ENCODE measurements at places on chromosomes 4 and X.

DNA sequence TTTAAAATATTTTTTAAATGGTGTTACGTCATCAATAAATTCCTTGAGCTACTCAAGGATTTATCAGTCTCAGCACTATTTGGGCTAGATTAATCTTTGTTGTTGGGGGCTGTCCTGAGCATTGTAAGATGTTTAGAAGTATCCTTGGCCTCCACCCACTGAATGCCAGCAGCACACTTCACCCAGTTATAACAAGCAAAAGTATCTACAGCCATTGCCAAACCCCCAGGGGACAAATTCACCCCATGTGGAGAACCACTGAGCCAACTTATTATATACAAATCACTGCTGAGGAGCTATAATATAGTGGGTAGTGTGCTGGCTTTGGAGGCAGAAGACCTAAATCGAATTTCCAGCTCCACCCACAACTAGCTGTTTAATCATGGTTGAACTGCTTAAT lies 58.3 kb downstream of the ATP10D start:
- DNase-seq: no peak

GRCh38 chrX:38768079-38768478 lies 33.2 kb upstream of the MID1IP1 start:
- DNase-seq: peak; percentile 29

- DNase-seq: no peak
Measured at GRCh38 chrX:151031391-151031975, 48.3 kb downstream of the HMGB3 start.

- no peak for DNase-seq
Measured at GRCh38 chr4:4420421-4420820, 33.5 kb downstream of the NSG1 start.

DNA sequence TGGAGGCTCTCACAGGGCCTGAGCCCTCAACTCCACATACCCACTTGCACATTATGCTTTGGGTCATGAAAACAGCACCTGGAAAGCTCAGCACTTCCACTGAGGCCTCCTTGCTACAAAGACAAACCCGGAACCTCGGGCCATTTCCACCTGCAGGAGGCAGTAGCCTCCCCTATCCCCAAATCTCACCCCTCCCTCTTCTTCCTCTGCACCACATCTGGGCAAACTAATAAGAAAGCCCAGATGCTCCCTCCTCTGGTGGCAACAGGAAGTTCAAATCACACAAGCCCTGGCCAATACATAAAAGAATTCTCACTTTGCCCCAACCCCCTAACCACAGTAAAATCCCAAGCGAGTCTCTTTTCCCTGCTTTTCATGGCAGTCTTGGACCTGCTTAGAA lies 136.4 kb downstream of the MAPK10 start:
- no peak for DNase-seq

DNA sequence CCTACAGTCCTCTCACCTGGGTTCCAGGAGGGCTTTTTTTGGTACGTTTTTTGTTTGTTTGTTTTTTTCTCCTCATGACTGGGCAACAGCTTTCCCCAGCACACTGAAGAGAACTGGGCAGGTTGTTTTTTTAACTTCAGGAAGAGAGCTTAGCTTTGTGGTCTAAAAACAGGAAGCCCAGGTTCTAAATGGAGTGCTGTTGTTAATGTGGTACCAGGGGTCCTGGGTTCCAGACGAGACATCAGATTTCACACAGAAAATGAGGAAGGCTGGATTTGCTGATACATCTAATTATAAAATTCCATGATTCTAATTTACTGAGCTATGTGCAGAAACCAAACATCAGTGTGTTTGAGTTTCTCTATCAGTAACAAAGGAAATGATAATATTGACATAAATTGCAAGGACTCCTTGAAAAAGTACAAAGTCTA lies 4.2 kb downstream of the MYOZ2 start:
- no peak for DNase-seq

GRCh38 chr4:185205697-185206342 lies 2.0 kb upstream of the CFAP97 start:
- DNase-seq: no peak

GRCh38 chr4:61540944-61541343 lies 340.8 kb downstream of the ADGRL3 start:
- no peak for DNase-seq

DNA sequence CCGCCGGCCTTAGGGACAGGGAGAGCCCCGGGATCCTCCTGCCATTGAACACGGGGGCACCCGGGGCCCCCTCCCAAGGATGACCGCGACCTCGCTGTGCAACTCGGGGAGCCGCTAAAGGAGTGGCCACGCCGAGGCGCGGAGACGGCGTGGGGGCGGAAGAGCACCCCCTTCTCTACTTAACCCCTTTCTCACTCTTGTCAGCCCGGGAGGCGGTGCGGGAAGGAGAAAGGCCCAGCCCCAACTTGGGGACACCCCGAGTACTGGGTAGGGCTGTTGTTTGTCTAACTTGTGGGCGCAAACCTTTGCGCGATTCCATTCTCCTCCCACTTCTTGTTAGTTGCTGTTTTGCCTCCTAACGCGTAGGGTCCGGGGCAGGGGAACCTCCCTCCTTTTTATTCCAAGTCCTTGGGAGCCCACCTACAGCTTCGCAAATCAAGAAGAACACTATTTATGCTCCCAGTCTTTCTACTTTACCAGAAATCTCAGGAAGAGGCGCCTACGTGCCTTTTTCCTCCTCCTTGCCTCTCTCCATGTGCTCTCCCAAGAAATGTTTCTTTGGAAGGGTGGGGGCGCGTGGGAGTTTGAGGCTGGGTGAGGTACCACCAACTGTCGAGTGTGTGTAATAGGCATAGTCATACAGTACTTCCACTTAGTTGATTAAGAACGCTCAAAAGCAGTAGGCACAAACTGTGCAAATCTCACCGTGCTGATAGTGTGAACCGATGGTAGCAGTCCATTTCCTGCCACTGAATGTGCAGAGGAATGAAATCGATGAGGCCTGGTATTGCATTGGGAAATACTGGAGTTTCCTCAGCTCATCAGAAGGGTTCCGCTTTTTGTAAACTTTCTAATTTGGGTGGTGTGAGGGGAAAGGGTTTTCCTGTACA lies 813 bp downstream of the DIAPH2 start:
- peak; percentile 1 for DNase-seq

- no peak for DNase-seq
Measured at GRCh38 chrX:70141373-70141772, 8.1 kb downstream of the IGBP1 start.

DNA sequence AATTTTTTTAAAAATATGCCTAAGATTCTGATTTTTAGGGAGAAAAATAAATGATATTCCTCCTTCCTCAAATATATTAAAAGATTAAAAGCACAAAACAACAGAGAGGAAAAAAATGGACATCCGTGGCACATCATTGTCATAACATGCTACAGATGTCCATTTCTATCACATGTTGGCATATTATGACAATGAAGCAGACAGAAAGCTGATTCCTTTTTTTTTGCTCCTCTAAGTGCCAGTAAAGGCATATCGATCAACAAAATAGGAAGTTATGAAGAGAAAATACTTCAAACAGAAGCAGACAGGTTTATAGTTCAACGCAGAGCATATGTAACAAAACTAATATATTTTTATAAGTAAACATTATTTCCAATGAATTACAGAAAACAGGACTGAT lies 11.2 kb downstream of the KLHL8 start:
- DNase-seq: no peak

DNA sequence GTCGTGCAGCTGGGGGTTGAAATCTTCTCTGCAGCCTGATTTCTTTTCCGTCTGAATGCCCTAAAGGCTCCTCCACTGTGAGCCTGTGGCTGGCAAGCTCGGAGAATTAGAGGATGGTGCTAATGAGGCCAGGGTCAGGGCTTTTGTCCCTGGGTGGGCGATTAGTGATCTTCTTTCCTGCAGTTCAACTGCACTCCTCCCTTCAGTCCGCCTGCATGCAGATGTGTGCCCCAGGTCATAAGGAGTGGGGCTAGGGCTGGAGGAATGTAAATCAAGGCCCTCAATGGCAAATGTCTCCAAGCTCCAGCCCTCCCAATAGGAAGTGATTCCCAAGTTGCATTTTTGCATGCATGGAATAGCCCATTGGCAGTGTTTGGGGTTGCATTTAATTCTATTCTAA lies 405.0 kb downstream of the AFF2 start:
- DNase-seq: no peak

- DNase-seq: no peak
Measured at GRCh38 chrX:42695800-42696358, 82.1 kb downstream of the PPP1R2C start.

DNA sequence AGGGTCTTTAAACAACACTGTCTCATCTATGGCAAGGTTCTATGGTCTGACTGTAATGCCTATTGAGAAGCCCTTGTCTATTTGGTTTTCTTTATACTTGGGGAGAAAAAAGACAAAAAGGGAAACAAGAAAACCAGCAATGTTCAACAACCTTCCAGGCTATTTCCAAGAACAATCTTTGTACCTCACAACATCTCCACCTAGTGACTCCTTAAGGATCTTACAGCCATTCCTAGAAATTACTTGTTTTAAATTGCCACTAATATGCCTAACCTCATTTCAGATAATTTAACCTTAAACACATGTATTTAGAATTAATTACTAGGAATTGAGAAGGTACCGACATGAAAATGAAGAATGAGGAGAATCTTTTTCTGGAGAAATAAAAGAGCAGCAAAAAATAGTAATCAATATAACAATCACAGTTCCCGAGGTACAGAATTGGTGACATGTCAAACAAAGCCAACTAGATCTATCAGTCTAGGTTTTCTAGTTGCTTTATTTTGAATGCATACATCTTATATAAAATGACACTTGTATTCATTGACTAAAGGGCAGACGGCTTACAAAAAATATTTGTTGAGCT lies 1.6 kb upstream of the RBM46 start:
- DNase-seq: peak; percentile 14

DNA sequence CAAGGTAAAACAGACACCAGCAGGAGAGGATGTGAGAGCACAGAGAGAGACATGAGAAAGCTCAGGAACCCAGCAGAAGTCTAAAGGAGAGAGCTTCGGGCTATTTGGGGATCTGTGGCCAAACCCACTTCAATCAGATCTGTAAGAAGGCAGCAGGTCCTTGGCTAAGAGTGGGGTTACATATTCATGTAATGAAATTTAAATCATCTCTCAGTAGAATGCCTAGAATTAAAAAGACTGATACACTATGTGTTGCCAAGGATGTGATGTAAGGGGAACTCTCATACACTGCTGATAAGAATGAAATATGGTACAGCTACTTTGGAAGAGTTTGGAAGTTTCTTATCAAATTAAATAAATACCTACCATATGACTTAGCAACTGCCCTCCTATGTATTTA lies 35.8 kb downstream of the PDE5A start:
- no peak for DNase-seq

DNA sequence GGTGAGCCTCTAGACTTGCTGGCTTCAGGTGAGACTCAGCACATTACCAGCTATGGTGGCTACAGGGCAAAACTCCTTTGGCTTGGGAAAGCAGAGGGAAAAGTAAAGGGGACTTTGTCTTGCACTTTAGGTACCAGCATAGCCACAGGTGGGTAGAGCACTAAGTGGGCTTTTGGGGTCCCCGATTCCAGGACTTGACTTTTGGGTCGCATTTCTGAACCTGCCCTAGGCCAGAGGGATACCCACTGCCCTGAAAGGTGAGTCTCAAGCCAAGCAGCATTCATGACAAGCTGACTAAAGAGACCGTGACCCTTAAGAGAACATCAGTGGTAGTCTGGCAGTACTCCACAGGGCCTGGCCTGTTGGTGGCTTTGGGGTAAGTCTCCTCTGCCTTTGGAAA lies 224.8 kb downstream of the CFAP299 start:
- DNase-seq: no peak

DNA sequence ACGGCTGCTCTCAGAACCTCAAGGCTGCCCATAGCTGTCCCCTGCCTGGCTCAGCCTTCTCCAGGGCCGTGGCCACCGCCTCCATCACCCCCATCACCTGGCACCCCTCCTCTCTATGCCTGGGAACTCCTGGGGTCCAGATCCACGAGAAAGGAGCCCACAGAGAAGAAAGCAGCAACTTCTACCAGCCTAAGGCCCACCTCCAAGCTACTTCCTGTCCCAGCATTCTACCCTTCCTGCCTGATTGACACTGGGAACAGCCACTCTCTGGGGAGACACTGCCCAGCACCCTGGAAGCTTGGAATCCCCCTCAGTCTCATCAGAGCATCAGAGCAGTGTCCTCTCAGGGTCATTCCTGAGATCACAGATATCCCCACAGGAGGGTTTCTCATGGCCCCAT lies 36.9 kb upstream of the PROM1 start:
- no peak for DNase-seq

DNA sequence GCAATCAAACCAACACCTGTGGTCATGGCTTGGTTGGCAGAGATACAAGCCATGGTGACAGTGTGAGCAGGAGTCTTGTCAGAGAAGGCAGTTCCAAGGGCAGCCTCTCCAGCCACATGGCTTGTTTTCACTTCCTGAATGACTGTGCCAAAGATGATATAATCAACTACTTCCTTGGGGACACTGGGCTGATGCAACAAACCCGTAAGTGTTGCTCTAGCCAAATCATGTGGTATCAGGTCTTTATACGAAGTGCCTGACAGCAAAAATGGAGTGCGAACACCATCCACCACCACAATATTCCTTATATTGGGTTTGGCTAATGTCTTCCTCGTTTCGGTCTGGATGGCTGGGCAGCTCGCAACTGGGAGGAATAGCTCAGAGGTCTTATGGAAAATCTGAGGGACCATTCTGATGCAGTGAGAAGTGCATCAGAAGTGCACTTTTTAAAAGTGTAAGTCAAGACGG lies 922.0 kb downstream of the NLGN4X start:
- peak; percentile 6 for DNase-seq

DNA sequence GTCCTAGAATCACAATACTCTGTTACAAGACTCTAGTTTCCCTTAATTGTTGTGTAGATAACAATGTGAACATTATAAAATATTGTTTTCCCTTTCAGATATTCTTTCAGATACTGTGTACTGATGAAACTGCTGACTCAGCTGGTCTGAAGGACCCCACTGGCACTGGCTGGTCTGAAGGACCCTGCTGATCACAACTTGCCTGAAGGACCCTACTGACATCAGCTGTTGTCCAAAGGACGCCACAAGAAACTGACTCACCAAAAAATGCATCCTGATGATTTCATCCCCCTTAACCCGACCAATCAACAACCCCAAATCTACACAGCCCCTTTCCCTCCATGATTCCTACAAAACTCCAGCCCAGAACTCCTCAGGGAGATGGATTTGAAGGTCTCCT lies 258.8 kb upstream of the GNPDA2 start:
- DNase-seq: no peak

DNA sequence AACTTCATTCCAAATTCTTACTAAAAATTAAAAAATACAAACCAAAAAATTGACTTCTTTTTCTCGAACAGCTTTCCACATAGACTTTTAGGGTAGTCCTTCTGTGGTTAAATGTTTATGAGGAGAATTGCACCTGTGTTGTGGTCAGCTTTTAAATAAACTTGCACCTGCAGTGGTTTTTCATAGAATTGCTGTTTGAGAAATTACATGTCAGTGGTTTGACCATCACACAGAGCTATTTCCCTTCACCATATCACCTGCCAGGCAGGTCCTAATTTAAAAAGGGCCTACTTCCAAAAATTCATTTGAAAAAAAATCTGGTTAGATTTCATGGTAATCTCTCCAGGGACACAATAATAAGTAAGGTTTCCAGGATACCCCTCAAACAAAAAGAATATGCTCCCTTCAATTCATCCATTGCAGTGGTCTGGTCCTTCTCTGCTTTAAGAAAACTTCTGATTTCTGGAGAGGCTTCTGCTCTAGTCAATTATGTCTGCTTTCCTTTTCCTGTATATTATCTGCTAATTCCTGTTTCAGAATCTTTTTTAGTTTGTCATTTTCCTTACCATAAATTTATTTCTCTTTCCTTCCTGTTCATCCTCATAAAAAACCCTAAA lies 9.8 kb upstream of the UTP3 start:
- no peak for DNase-seq
